ENCODE measurements at places on chromosomes 3 and 15.

GRCh38 chr3:172515130-172515918 is 7.9 kb downstream of the TNFSF10 start:
- DNase-seq: no peak

DNA sequence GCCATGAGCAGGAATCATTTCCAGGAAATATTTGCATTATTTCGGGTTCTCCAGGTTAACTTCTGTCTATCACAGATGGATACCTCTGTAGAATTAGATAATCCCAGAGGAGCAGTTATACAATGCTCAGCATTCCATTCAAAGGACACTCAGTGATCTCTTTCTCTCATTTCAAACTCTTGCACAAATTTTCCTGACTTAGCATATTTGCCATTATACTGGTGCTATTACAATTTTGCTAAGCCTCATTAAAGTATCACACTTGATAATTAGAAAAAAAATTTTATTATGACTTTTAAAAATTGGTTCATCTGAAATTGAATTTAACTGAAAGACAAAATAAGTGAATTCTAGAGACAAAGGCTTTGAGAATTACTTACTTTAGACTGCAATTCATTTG is 469.0 kb downstream of the EPHA3 start:
- no peak for DNase-seq

- DNase-seq: no peak
Observed at GRCh38 chr15:34837246-34838016, 42.1 kb upstream of the ACTC1 start.

DNA sequence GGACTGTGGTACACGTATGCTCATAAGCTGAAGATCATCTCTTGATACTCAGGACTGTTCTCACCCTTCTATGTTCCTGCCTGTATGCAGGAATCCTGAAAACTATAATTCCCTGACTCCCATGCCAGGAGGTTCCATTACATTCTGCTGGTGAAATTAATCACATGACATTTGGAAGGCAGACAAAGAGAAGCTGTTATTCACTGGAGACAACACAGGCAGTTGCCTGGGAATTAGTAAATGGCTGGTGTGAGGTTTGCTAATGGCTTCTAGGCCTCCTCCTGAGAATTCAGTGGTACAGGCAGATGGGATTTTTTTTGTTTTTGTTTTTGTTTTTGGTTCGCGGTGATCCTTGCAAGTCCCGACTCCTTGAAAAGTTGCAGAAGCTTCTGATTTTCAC is 91.4 kb downstream of the CTNNB1 start:
- DNase-seq: no peak

DNA sequence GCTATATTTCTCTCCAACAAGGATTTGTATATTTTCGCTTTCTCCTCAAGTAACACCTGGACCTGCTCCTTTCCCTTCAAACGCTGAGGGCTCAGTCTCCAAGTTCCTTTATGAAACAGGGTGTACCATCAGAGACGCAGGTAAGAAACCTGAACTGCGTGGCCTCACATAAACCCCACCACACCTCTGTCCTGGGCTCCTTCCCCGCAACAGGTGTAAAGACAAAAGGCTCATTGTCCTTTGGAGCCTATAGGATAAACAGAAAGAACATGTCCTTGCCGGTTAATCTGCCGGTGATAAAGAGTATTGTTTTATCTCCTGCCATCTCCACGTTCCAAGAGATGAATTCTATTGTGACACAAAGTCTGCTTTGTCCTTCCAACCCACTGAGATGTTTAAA is 111.8 kb upstream of the ADAMTS9 start:
- DNase-seq: no peak

GRCh38 chr15:58095415-58095814 is 29.9 kb upstream of the ALDH1A2 start:
- DNase-seq: no peak

GRCh38 chr3:197406266-197406665 is 107.9 kb upstream of the DLG1 start:
- no peak for DNase-seq

- DNase-seq: no peak
Observed at GRCh38 chr3:89966877-89967665, 859.6 kb downstream of the EPHA3 start.

GRCh38 chr3:60760145-60760544 is 491.1 kb downstream of the FHIT start:
- DNase-seq: peak; percentile 24
